Heart left ventricle (tissue), 16 donors: ENCODE measurements at places on chromosomes 3 and 15. TPM values are rescaled to one million over a fixed set of nuclear protein-coding genes. Genes with fewer than 3 reads are reported as not detected.

DNA sequence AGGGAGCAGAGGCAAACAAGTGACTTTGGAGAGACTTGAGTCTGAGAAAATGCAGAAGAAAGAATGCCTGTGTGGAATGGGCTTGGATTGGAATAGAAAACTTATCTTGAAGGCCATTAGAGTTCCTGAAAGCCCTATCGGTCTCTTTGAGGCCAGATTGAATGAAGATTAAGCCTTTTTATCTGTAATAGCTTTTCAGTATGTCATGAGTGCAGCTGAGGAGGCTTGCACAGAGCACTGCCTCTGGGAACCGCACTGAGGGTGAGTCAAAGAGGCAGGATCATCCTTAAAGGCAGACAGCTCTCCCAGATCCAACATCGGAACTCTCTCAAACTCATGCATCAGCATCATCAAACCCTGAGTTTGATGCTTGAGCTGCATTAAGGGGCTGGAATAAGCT lies 515.2 kb downstream of the NTRK3 start:
- H3K4me3 ChIP-seq = no peak overlapping the region
- DNase-seq = no peak
- no peaks in the 10 kb centered on the region for H3K4me1 ChIP-seq
- no peaks in the 10 kb centered on the region for H3K36me3 ChIP-seq

DNA sequence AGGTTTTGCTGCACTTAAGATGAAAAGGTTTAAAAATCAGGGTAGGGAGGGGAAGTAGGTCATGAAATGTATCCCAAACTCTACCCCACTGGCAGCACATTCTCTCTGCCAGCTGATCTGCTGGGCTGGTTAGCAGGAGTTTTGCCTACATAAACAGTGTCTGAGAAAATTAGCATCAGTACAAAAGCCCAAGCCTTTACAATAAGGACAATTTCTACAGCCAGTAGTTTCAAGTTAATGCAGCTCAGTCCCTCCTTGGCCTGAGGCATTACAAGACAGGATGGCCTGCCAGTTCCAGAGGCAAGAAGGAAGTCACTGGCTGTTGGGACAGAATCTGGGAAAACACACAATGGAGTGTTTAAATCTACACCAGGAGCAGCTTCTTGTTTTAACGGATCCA lies 32.8 kb downstream of the NCEH1 start:
- DNase-seq = no peak
- no peaks in the 10 kb centered on the region for H3K27me3 ChIP-seq
- H3K4me3 ChIP-seq = no peak overlapping the region
- H3K36me3 ChIP-seq = no peaks in the 10 kb centered on the region
- peaks cover 45% of the 10 kb centered on the region for H3K4me1 ChIP-seq

GRCh38 chr3:47664519-47664918 lies 85.9 kb upstream of the CSPG5 start:
- H3K36me3 ChIP-seq = peaks cover 17% of the 10 kb centered on the region
- H3K27me3 ChIP-seq = no peaks in the 10 kb centered on the region
- no peak overlapping the region for H3K27ac ChIP-seq
- H3K4me1 ChIP-seq = no peaks in the 10 kb centered on the region

DNA sequence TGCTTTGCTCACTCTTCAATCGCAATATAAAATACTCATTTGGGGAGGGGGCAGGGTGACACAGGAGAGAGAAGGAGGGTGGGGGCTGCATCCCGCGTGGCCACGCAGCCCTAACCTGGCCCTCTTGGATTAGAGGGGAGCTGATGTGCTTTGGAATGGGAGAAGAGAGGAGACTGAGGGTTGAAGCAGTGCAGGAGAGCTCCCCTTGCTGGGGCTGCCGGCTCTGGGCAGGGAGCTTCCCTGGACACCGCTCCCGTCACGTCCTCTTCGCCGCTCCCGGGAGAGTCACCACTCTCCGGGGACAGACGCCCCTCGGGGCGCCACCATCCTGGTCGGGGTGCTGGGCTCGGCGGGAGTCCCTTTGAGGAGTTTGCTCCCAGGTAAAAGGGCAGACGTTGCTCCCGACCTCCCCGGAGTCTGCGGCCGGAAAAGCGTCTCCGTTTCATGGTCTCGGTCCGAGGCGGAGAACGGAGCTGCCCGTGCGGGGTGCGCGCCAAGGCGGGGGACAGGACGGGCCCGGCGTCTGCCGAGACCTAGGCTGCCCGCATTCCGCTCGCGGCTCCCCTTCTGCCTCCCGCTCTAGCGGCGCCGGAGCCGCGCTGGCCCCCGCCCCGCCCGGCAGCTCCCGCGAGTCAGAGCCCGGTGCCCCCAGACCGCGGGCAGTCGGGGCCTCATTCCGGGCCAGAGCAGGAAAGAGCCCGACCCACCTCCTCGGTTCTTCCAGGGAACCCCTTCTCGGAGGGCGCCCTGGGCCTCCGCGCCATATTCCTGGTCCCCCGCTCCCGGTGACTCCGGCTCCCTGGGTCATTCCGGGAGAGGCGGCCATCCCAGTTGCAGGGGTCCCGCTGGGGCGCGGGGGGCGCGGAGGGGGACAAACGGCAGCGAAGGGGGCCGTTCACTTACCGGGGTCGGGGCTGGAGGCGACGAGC lies 603 bp downstream of the SLC7A14 start:
- peaks cover 15% of the 10 kb centered on the region for H3K27me3 ChIP-seq
- peaks cover 10% of the 10 kb centered on the region for H3K4me1 ChIP-seq
- DNase-seq = no peak
- no peak overlapping the region for H3K27ac ChIP-seq

GRCh38 chr3:133592843-133593242 lies 19.4 kb downstream of the CDV3 start:
- H3K4me1 ChIP-seq = no peaks in the 10 kb centered on the region
- no peaks in the 10 kb centered on the region for H3K27me3 ChIP-seq
- no peak for DNase-seq
- H3K27ac ChIP-seq = no peak overlapping the region

DNA sequence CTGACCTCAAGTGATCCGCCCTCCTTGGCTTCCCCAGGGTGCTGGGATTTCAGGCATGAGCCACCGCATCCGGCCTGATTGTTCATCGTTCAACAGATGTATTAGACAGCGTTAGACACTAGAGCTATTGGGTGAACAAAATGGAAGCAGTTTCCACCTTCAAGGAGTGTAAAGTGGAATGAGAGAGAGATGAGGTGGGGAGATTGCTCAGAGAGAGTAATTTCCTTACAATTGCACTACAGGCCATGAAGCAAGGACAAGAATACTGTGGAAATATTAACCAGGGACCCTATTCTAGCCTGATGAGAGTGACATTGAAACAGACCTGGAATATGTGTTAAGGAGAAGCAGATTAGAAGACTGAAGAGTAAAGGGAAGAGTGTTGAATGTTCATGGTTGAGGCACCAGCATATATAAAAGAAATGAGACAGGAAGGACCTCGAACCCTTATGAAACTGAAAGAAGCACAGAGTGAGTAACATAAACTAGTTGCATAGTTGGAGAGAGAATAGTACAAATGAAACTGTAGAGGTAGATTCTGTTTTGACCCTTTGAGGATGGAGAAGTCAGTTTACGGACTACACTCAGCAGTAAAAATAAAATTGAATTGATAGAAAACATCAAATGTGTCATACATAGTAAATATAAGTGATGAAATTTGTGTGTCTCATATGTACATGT lies 7.2 kb downstream of the RTF1 start:
- no peaks in the 10 kb centered on the region for H3K36me3 ChIP-seq
- no peak overlapping the region for H3K27ac ChIP-seq
- no peaks in the 10 kb centered on the region for H3K27me3 ChIP-seq
- peaks cover 11% of the 10 kb centered on the region for H3K4me1 ChIP-seq
- DNase-seq = no peak
- no peak overlapping the region for H3K4me3 ChIP-seq

DNA sequence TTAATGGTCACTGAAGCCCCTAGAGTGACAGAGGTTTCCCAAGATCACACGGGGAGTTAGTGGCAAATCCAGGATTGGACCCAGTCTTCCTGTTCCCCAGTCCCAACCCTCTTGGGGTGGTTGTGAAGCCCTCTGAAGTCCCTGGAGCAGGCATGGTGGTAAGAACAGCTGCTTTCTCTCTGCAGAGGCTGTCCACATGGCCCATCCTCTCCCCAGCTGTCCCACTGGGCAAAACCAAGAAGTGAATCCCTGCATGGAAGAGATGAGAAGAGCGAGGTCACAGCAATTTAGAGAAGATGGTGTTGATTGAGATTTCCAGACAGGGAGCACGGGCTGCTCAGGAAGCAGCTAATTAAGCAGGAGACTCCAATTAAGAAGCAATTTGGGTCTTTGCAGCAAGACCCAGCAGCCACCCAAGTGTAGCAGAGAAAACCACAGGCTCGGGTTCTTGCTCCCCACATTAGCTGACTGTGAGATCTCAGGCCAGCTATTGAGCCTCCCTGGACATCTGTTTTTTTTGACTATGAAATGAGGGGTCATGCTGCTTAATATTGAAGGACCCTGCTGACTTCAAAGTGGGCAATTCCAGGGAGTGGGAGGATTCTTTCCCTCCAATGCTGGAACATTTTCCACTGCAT lies 14.8 kb upstream of the HDAC11 start:
- peaks cover 4% of the 10 kb centered on the region for H3K4me1 ChIP-seq
- H3K4me3 ChIP-seq = no peak overlapping the region
- no peaks in the 10 kb centered on the region for H3K27me3 ChIP-seq
- no peak for DNase-seq
- H3K36me3 ChIP-seq = no peaks in the 10 kb centered on the region

- H3K27me3 ChIP-seq = no peaks in the 10 kb centered on the region
- DNase-seq = no peak
- no peak overlapping the region for H3K27ac ChIP-seq
- H3K4me3 ChIP-seq = no peak overlapping the region
These were observed 345.8 kb upstream of the CBLB start for GRCh38 chr3:106214641-106215040.

DNA sequence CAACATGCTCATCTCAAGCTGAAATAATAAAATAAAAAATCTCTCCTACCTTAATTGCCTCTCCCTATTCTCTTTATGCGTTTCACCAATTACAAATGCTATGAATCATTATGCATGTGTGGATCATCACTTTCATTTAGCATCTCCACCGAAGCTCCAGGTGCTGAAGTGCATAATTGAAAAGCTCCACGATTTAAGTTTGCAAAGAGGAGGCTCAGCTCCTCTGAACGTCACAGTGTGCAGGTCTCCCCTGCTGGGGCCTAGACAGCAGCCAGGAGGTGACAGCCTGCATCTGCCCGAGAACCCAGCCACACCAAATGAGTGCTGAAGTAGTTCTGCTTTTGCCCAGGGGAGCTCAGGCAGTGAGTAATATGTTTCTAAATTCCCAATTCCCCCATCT lies 60.5 kb upstream of the GLCE start:
- H3K4me1 ChIP-seq = no peaks in the 10 kb centered on the region
- no peak overlapping the region for H3K27ac ChIP-seq
- H3K27me3 ChIP-seq = no peaks in the 10 kb centered on the region
- no peak for DNase-seq

- peaks cover 4% of the 10 kb centered on the region for H3K27me3 ChIP-seq
- no peak for DNase-seq
- no peak overlapping the region for H3K27ac ChIP-seq
- no peak overlapping the region for H3K4me3 ChIP-seq
- H3K4me1 ChIP-seq = no peaks in the 10 kb centered on the region
These were observed 412.7 kb upstream of the ONECUT1 start for GRCh38 chr15:53202876-53203275.

DNA sequence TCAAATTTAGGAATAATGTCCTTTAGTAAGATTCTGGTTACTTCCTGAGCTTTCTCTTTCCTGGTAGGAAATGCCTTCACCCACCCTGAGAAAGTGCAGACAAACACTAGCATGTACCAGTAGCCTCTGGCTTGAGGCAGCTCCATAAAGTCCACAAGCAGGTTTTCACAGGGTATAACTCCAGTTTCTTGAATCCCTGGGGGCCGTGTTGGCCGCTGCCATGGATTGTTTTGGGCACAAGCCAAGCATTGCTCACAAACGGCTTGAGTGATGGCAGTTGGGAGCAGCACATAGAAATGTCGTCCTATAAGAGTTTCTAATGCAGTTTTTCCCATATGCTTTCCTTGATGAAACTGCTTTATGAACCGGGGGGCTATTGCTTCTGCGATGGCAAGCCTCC lies 164.1 kb downstream of the STXBP5L start:
- H3K27ac ChIP-seq = no peak overlapping the region
- H3K4me3 ChIP-seq = no peak overlapping the region
- no peaks in the 10 kb centered on the region for H3K27me3 ChIP-seq
- no peak for DNase-seq
- no peaks in the 10 kb centered on the region for H3K36me3 ChIP-seq

DNA sequence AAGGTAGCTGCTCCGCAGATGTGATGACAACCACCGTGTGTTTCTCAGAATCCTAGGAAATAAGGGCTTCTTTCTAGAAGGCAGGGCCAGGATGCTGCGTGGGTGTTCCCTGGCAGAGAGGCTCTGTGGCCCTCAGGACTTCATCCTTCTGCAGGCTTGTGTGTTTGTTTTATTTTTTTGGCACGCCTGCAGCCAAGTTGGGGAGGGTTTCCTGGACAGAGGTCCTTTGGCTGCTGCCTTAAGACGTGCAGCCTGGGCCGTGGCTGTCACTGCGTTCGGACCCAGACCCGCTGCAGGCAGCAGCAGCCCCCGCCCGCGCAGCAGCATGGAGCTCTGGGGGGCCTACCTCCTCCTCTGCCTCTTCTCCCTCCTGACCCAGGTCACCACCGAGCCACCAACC lies at the start of gene CLEC3B:
TSS of gene CLEC3B (plus strand) at position 266 of the 400 bp plus-strand sequence. CDS start at position 326, 60 bp downstream.
- no peaks in the 10 kb centered on the region for H3K36me3 ChIP-seq
- H3K4me1 ChIP-seq = peaks cover 80% of the 10 kb centered on the region
- no peaks in the 10 kb centered on the region for H3K27me3 ChIP-seq
- peak; percentile 86 for DNase-seq
- H3K4me3 ChIP-seq = peak within 1 kb of the TSS; percentile 64

DNA sequence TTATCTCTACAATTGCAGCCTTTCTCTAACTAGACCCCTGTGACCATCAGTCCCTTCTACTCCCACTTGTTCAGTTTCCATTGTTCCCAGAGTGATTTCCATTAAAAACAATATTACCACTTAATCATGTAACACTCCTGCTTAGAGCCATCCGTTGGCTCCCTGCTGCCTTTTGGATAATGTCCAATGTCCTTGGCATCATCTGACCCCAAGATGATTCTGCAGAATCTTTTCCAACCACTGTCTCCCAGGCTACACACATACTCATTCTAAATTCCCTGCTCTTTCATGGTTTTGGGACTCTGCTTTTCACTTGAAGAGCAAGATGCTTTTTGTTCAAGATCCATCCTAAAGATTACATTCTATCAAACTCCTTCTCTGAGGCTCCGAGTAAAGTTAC lies 7.1 kb downstream of the KCNH8 start:
- H3K27ac ChIP-seq = no peak overlapping the region
- H3K27me3 ChIP-seq = peaks cover 13% of the 10 kb centered on the region
- no peak overlapping the region for H3K4me3 ChIP-seq

GRCh38 chr3:156792536-156792935 lies 33.6 kb upstream of the LEKR1 start:
- H3K36me3 ChIP-seq = no peaks in the 10 kb centered on the region
- no peaks in the 10 kb centered on the region for H3K4me1 ChIP-seq
- no peak overlapping the region for H3K4me3 ChIP-seq
- DNase-seq = no peak
- no peaks in the 10 kb centered on the region for H3K27me3 ChIP-seq

DNA sequence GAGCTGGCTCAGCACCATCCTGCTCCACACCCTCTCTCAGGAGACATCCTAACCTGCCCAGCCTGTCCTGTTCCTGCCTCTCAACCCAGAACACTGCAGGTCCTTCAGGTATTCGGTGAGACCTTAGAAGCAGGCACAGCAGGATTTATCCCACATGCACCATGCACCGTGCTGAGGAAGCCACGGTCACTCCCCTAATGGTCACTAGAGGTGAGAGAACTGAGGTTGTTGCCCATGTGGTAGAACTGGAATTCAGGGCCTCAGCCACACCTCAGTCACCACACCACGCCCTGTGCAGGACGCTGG lies 36.9 kb downstream of the APBA2 start:
- H3K27me3 ChIP-seq = no peaks in the 10 kb centered on the region
- H3K4me3 ChIP-seq = no peak overlapping the region
- DNase-seq = no peak
- H3K4me1 ChIP-seq = no peaks in the 10 kb centered on the region
- H3K27ac ChIP-seq = no peak overlapping the region

Gene CSTA
- total RNA-seq = 1.1 TPM

Gene NEDD4
- total RNA-seq = 10.3 TPM

Gene LSMEM2
- 26.4 TPM for total RNA-seq

Gene GHSR
- total RNA-seq = not detected

Gene ZKSCAN7
- 2.3 TPM for total RNA-seq
